ENCODE measurements at places on chromosomes 5 and 9.

- no peak for DNase-seq
Observed at GRCh38 chr9:27534131-27534530, 4.5 kb upstream of the MOB3B start.

DNA sequence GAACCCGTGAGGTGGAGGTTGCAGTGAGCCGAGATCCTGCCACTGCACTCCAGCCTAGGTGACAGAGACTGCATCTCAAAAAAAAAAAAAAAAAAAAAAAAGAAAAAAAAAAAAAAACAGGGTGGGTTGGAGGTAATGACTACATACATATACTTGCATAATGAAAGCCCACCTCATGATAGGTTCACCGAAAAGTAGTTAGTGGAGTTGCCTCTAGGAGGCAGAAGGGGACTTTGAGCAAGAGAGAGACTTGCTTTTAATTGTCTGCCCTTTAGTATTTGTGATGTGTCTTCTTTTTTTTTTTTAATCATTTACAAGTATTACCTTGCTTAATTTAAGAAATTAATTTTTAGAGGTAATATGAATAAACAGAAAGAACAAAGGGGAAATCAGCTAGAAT is 99.8 kb downstream of the PPARGC1B start:
- DNase-seq = no peak

- no peak for DNase-seq
Observed at GRCh38 chr9:107733523-107733894, 243.9 kb upstream of the KLF4 start.

DNA sequence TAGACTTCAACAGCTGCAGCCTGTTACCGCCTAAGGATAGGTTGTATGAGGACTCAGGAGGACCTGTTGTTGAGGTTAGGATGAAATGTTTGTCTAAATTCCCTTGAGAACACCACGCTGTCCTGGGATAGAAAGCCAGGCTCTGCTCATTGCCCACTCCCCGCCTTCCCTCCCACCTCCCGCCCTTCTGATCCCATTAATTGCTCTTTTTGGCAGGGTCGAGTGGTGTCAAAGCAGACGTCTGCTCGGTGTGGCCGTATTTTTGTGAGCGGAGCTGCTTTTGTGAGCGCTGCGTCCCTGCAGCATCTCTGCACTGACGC is 62.3 kb downstream of the SPATA31C2 start:
- no peak for DNase-seq
